ENCODE measurements at places on chromosomes 12 and 14. TPM values are rescaled to one million over a fixed set of nuclear protein-coding genes. Genes with fewer than 3 reads are reported as not detected.

DNA sequence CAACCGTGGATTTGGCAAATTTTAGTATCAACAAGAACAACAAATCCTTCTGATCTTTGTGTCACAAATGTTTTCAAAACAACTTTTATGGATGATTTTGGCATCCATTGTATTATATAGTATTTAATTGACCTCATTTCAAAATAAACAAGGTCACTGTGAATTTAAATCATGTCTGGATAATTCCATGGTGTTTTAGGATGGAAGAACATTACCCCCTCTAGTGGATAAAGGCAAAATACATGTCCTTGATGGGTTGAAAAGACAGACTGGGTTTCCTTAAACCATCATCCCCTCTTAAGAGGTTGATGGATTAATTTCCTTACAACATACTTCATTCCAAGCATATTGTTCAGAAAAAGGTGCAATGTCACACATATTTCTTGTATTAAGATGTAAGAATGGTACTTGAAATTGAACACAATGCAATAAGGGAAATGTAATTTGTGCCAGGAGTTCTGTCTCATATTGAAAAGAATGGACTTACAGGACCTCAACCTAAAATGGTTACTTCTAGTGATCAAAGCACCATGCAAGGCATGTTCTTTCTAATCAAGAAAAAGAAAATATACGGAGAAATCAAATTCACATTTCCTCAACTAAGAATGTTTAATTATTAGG is 352.0 kb downstream of the BCAT1 start:
- DNase-seq: no peak

GRCh38 chr14:103199124-103199523 is 75.9 kb downstream of the TNFAIP2 start:
- no peak for DNase-seq

The IAPP gene
- total RNA-seq: not detected

The BCAT1 gene
- 74.7 TPM for total RNA-seq

DNA sequence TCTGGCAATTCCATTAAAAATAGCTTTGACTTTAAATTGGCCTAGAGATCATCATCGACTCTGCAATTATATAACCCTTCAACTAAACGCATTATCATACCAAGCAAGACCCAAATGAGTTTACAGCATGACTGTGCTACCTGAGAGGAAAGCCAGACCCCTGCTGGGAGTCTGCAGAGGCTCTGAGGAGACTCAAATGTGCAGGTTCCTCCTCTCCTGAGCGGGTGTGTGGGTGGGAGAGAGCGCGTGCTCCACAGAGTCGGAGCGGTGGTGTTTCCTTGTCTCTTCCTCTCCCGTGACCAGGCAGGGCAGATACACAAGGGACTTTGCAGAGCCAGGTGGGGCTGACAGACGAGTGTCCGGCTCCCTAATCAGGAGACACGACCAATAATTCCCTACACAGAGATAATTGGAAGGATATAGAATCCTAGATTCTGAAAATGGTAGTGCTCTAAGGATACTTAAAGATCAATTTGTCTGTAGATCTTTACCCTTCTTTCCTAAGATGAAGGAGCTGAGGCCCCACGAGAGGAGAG is 74.1 kb downstream of the SLC8A3 start:
- no peak for DNase-seq

GRCh38 chr14:55756557-55756956 is 176.6 kb downstream of the KTN1 start:
- DNase-seq: no peak

DNA sequence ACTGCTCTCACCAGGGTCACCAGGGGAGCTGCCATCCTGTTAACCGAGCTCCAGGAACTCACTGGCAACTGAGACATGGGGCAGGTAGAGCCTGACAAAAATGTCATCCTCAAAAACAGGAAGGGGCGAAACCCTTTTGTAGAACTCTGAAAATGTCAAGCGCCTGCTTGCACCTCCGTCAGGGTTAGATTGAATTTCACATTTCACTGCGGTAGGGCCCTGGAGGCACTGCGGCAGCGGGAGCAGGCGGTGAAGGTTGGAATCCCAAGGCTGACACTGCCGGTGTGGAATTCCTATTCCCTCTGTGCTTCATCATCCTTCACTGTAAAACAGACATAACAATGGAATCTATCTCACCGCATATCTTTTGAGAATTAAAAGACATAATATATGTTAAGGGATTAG is 142.8 kb upstream of the TMCC3 start:
- no peak for DNase-seq

The FAM181A gene
- not detected for total RNA-seq

- DNase-seq: no peak
Observed at GRCh38 chr12:41536813-41537490, 348.8 kb downstream of the PDZRN4 start.

DNA sequence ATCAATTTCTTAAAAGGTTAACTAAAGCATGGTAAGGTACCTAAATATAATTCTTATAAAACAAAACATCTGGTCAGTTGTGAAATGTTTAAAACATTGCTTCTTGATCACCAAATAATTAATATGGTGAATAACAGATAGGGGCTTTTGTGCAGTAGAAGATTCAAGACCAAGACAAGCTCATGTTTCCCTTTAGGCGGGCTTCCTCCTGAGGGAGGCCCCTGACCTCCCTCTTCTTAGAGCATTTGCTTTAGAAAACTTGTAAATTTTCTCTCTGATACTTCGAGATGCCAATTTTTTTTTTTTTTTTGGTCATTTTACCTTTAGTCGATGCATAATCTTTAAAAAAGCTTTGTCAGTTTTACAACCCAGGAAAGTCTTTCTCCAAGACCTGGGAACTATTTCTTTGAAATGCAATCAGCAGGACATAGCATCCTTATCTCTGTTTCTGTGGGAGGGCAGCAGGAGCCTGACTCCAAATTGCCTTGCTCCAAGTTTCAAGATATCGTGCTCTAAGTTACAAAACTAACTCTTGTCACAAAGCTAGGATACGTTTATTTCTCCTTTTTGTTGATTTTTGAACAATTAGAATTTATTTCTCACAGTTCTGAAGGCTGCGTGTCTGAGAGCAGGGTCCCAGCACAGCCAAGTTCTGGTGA is 66.6 kb upstream of the BICD1 start:
- no peak for DNase-seq

DNA sequence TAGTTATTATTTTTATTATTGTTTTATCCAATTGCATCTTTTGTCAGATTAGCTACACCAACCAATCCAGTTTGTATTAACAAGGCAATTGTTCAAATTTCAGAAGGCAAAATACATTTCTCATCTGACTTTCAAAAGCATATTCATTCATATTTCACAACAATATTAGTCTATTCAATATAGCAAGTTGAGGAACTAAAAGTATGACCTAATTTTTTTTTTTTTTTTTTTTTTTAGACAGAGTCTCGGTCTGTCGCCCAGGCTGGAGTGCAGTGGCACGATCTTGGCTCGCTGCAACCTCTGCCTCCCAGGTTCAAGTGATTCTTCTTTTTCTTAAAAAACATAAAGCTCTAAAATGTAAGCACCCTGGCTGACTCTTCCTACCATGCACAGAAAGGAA is 17.3 kb downstream of the COX14 start:
- DNase-seq: no peak

The VRTN gene
- total RNA-seq: not detected

GRCh38 chr14:31489691-31490090 is 1.9 kb upstream of the GPR33 start:
- DNase-seq: no peak

DNA sequence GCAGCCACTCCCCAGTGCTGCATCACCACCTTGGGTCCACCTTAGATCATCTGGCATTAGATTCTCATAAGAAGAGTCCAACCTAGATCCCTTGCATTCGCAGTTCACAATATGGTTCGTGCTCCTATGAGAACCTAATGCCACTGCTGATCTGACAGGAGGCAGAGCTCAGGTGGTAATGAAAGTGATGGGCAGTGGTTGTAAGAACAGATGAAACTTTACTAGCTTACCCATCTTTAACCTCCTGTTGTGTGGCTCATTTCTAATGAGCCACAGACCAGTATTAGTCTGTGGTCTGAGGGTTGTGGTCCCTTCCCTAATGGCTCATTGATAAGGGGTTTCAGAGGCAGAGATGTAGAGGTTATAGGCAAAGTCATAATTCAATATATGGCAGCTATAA is 615.9 kb upstream of the MIS18BP1 start:
- DNase-seq: no peak

DNA sequence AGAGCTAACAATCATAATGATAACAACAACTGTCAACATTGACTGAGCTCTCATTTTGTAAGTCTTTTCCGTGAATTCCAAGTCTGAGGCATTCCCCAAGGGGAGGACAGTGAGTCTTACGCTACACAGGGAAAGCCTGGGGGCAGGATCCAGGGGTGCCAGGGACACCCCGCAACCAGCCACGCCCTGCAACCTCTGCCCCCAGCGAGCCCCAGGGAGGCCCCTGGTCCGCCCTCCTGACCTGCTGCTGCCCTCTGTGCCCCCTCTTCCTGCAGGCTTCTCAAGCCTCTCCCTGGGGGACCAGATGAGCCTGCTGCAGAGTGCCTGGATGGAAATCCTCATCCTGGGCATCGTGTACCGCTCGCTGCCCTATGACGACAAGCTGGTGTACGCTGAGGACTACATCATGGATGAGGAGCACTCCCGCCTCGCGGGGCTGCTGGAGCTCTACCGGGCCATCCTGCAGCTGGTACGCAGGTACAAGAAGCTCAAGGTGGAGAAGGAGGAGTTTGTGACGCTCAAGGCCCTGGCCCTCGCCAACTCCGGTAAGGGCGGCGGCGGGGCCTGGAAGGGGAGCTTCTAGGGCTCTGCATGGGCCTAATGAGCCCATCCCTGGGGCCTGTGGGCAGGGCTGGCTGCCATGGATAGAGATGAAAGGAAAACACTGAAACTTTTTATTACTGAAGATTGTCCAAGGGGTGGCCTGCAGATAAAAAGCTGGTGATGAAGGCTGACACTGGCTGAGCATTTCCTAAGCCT is 115.4 kb downstream of the ESRRB start:
- DNase-seq: no peak

DNA sequence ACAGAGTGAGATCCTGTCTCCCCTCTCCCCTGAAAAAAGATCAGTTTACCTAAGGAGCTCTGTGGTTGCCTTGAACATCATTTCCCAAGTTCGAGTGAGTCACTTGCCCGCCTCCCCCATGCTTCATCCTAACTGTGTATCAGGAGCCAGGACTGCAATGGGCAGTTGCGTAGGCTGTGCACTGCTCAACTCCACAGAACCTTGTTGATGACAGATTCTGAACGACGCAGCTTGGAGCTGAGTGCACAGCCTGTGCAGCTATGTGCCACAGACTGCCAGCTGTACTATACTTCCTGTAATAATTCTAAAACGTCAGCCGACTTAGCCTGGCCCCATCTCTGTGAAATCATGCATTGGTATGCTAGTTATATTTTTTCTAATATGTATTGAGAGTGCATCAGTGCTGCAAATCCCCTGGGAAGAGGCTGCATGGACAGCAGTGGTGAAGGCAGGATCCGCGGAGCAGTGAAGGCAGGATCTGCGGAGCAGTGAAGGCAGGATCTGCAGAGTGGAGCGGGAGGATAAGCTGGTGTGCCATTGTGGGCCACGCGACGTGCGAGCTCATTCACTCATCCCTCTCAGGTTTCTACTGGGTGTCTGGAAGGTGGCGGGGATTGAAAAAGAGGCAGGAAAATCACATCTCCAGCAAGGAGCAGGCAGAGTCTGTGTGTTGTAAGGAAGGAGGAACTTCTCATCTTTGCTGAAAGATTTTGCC is 80.8 kb downstream of the GALNT9 start:
- no peak for DNase-seq

DNA sequence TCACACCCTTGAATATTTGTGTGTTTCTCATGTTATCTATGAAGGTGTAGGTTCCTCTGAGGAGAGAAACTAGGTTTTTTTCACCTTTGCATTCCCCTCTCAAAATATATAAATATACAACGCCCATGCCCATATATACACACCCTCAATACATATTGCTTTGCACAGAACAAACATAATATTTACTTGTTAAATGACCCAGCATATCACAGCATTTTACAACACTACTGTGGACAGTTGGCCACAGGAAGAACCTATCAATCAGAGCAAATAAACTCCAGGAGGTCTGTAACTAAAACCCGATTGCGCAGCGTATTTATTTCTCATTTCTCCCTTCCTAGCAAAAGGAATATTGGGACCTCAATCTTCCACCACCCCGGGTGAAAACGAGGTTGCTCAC is 196.0 kb downstream of the SLC5A8 start:
- no peak for DNase-seq

- DNase-seq: no peak
Observed at GRCh38 chr12:13069380-13069779, 25.2 kb downstream of the FAM234B start.

DNA sequence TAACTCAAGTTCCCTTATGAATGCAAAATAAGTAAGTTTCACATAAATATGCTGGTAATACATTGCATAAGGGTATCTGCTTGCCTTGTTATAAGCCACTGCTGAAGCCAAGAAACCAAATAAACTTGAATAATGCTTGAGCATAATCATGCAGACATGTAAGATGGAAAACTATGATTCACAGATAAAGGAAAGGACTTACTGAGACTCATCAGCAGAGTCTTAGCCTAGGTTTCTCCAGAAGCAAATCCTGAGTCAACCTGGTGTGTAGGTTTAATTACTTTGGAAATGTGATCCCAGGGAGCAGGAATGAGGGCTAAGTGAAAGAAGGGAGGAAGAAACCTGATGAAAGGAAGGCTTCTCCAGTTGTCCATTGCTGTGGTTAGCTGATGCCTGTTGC is 107.7 kb upstream of the BTG1 start:
- no peak for DNase-seq

- no peak for DNase-seq
Observed at GRCh38 chr12:10285919-10286318, 21.8 kb upstream of the KLRD1 start.

- no peak for DNase-seq
Observed at GRCh38 chr12:23523339-23523738, 426.1 kb downstream of the SOX5 start.

GRCh38 chr14:51697848-51698247 is 46.1 kb downstream of the FRMD6 start:
- DNase-seq: no peak

DNA sequence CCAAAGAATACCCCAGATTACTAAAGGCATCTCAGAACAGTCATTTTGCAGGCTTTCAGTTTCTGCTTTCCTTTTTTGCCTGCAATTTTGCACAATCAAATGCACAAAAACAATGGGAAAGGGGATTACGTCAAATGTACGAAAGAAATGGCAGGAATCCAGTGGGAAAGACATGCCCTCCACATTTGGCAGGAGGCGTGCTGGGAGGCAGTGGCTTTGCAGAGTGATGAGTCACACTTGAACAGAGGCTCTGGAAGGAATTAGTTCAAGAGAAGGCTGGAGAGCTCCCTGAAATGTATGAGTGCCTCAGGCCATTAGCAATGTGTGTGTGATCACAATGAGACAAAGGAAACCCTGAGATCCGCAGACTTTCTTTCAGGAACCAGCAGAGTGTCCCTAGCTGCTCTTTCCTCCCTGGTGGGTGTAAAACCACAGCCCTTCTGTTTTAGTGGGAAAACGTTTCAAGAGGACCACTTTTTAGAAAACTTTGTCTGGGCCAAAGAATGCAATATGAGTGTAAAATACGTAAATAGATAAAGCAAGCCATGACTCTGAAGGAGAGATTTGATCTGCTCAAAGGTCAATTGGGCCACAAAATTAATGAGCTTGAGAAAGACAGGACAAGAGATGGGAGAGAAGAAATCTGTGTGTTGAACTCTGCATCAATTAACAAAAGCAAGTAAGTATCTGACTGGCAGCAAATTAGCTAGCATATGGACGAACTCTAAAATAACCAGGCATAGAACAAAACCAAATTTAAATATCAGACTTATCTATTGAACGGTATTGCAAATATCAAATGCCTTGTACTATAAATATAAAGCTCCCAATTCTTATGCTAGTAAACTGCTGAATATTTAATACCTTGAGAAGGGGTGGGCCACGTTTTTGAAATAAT is 155.4 kb upstream of the PDE3A start:
- DNase-seq: peak; percentile 85
